HCEC 1CT (cell line): ENCODE measurements at places on chromosomes 1 and 21.

DNA sequence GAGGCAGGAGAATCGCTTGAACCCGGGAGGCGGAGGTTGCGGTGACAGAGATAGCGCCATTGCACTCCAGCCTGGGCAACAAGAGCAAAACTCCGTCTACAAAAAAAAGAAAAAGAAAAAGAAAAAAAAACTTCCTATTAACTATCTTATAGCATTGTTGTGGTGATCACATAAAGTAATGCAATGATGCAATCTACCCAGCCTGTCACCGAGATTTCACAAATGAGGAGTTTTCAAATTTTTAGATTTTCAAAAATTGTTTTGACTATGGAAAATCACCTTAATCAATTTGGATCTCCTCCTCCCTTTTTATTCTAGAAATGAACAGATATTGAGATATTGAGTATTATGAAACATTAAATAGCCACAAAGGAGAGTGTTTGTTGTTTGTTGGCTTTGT, 8.0 kb downstream of the FMO5 start:
- no peak for DNase-seq

GRCh38 chr1:24696041-24696755, 49.0 kb upstream of the CLIC4 start:
- no peak for DNase-seq

GRCh38 chr1:25618433-25618808, 1.8 kb downstream of the MAN1C1 start:
- DNase-seq, result no peak

GRCh38 chr1:203359010-203359571, 8.2 kb upstream of the FMOD start:
- no peak for DNase-seq

DNA sequence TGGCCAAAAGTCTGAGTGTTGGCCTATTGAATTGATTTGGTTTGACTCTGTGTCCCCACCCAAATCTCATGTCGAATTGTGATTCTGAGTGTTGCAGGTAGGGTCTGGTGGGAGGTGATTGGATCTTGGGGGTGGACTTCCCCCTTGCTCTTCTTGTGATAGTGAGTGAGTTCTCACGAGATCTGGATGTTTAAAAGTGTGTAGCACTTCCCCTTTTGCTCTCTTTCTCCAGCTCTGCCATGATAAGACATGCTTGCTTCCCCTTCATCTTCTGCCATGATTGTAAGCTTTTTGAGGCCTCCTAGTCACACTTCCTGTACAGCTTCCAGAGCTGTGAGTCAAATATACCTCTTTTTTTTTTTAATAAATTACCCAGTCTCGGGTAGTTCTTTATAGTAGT, 297.1 kb upstream of the ZRANB2 start:
- no peak for DNase-seq

DNA sequence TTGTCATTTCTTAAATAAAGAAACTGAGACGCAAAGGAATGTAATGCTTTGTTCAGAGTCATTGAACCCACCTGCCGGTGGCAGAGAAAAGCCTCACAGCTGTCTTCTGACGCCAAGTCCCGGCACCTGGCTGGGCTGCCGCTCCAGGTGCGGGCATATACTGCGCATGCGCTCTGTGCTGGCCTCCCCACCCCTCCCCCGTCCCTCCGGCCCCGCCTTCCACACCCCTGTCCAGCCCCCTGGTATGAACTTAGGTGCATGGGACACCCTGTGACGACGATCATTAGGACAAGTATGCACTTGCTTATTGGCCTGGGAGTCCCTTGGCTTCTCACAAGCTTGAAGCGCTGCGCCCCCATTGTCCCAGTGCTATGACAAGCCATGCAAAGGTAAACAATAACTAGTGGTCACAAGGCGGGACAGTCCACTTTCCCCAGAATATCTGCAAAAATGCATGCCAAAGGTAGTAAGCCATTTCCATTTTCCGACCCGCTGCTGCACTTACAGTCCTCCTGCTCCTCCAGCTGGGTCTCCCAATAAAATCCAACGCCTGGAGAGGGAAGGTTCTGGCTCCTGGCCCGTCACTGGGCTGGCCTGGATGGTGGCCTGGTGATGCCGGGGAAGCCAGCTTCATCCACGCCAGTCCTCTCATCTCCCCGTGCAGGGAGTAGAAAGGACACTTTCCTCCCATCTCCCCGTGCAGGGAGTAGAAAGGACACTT, 100.4 kb downstream of the PSMG1 start:
- no peak for DNase-seq

DNA sequence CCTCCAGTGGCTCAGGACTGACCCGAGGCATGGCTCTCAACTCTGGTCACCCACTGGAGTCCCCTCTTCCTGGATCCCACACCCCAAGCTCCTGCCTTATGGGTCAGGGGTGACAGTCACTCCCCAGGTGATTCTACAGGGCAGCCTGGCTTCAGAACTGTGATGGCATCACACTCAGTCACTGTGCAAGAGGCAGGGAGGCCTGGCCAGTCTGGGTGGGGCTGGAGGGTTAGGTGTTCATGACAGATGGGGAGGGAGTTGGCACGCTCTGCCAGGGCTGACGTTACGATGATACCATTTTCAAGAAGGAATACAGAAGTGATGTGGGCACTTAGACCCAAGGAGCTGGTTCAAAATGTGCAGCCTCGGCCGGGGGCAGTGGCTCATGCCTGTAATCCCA, 25.2 kb upstream of the ABCG1 start:
- DNase-seq, result no peak

- DNase-seq, result peak; percentile 29
Observed at GRCh38 chr1:158527190-158527815, 26.9 kb downstream of the OR6Y1 start.

- no peak for DNase-seq
Observed at GRCh38 chr21:44933199-44933917, 6.5 kb upstream of the SLX9 start.

DNA sequence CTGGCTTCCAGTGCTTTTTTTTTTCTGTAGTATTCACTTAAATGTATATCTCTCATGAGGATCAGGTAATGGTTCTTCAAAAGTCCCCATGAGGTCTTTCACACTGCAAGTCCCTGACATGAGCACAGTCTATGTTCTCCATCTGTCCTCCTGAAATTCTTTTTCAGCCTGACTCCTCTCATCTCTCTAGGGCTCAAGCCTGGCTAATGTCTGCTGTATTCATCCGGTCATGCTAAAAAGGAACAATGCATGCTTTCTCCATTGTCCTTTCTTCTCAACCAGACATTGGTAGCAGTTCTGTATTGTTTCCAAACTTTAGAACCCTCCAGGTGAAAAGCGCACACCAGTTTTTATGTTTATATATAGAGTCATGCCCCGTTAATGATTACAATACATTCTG, 368.3 kb upstream of the OLFM3 start:
- no peak for DNase-seq

DNA sequence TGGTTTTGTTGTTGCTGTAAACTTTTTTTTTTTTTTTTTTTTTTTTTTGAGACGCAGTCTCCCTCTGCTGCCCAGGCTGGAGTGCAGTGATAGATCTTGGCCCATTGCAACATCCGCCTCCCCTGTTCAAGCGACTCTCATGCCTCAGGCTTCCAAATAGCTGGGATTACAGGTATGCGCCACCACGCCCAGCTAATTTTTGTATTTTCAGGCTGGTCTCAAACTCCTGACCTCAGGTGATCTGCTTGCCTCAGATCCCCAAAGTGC, 78.9 kb upstream of the SLC45A1 start:
- peak; percentile 70 for DNase-seq

GRCh38 chr1:151945725-151946722, 36.7 kb upstream of the THEM4 start:
- peak; percentile 89 for DNase-seq

- DNase-seq, result no peak
Observed at GRCh38 chr1:216923601-216924000, 200.4 kb upstream of the ESRRG start.

DNA sequence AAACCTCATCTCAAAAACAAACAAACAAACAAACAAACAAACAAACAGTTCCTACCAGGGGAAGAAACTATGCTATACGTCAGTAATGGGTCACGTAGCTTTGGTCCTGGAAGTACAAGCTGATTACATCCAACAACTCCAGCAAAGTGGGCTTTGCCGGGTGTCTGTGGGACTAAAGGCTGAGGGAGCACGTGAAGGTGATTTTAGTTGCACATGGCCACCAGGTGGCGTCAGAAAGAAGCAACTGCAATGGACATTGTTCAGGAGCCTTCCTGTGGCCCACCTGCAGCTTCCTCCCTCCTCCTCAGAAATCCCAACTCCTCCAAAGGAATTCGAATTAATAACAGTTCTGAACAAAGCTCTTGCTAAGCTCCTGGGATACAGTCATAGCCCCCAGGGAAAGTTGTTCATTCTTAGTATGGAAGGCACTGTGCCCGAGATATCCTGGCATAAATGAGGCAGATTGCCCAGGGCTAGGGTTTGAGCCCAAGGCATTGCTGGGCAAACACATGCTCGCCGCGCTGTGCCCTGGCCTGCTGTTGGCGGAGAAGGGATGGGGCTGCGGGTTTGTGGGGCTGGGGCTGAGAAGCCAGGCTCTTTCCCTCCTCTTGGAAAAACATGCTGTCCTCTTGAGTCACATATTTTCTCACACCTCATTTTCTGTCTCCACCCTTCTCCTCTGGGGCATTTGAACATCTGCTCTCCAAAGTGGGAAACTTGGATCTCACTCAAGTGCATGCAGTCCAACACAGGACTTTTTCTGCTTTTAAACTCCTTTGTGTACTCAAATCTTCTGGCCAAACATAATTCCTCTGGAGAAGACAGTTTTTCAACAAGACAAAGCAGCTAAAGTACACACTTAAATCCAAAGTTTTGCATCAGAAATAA, 28.6 kb downstream of the AKNAD1 start:
- peak; percentile 75 for DNase-seq

GRCh38 chr1:207748737-207749528, 2.9 kb upstream of the CD46 start:
- DNase-seq, result no peak

DNA sequence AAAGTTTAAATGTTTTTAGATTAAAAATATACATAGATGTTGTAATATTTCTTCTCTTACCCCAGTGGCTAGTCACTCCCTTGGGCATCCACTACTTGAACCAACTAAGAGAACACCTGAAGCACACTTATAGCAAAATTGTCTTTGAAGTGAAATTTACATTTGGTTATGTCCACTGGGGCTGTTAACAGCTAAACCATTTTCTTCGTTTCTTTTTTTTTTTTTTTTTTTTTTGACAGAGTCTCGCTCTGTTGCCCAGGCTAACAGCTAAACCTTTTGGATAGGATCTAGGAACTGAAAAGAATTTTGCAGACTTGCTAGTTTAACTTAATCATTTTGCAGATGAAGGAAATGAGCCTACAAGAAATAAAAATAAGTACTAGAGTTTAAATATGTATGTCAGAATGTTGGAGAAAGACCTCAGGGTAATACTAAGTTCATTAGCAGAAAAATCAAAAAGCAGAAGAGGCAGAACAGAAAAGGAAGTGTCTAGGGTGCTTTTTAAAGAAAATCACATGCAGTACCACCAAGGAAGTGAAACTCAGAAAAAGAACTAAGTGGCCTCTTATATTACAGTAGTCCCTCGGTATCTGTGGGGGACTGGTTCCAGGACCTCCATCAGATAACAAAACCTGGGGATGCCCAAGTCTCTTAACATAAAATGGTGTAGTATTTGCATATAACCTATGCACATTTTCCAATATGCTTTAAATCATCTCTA, 11.8 kb downstream of the DRAM2 start:
- no peak for DNase-seq

DNA sequence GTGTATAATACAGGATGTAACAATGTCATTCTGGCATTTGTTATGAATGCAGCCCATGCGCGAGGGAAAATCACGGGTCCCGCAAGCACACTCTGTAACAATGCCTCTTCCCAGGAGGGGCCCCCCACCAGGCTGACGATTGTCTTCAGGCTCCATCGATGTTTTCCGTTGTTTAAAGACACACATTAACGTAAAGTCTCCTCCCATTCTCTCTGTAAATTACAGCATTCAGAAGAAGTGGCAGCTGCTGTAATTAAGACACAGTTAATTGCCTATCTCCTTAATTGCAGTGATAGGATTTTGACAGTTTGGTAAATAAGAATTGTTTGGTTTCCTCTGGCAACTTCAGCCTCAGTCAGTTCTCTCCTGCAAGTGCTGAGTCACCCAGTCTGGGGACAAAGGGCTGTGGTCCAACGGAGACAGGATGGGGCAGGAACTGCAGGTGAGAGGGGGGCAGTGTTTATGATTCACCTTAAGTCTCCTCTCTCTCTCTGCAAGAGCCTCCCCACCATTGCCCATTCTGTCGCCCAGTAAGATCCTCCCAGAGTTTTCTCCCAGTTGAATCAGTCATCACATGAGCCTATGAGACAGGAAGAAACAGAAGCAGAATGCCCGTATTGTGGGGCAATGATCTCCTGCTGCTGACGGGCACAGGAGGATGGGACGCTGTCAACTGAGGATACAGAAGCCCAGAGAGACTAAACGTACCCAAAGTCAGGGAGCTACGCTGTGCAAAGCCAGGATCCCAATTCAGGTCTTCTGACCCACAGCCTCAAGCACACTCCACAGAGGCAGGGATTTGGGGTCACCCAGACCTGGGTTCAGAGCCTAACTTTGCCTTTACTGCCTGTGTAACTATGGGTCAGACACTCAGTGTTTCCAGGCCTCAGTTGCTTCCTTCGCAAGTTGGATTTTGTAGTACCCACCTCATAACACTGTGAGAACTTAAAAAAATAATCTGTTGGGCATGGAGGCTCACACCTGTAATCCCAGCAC, 110.0 kb downstream of the ADSS2 start:
- DNase-seq, result no peak

DNA sequence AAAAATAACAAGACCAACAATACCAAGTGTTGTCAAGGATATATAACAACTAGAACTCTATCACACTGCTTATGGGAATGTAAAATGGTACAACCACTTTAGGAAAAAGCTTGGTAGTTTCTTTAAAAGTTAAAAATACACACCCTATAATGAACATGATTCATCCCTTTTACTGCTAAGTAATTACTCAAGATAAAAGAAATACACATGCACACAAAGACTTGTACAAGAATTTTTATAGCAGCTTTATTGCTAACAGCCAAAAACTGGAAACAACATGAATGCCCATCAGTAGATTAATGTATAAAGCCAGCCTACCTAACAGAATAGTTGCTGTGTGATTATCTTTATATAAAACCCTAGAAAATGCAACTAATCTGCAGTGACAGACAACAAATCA, 10.5 kb upstream of the ZNF644 start:
- no peak for DNase-seq

- DNase-seq, result no peak
Observed at GRCh38 chr1:159884296-159884695, 15.7 kb downstream of the CFAP45 start.

DNA sequence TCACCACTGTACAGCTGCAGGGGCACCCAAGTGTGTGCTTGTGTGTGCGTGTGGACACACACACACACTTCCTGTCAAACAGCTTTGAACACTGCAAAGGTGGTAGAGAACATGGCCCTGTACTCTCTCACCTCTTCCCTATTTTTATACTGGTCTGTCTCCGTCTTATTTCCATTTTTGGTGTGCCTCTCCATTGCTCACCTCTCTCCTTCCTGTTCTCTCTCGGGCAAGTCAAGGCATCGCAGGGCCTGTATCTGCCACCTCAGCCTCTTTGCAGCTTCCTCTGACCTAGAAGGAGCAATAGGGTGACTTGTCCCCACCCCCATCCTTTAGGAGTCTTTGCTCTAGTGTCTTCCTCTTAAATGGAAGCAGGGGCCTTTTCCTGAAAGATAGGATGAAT, 2.2 kb downstream of the SMCP start:
- DNase-seq, result no peak

GRCh38 chr1:84037758-84038611, 39.1 kb upstream of the TTLL7 start:
- DNase-seq, result no peak

GRCh38 chr1:214764502-214764901, 161.5 kb downstream of the CENPF start:
- DNase-seq, result no peak
